ENCODE measurements at places on chromosomes 4 and X. TPM values are rescaled to one million over a fixed set of nuclear protein-coding genes. Genes with fewer than 3 reads are reported as not detected.

- DNase-seq, result no peak
Observed at GRCh38 chrX:12145402-12145801, 7.1 kb downstream of the FRMPD4 start.

GRCh38 chrX:114635986-114636385 is 52.1 kb downstream of the HTR2C start:
- no peak for DNase-seq

- DNase-seq, result no peak
Observed at GRCh38 chr4:128483816-128484215, 196.2 kb upstream of the PGRMC2 start.

- no peak for DNase-seq
Observed at GRCh38 chr4:31667686-31668085, 947.5 kb downstream of the PCDH7 start.

Gene S100P
- not detected for total RNA-seq

Gene CSN3
- total RNA-seq, result not detected

GRCh38 chr4:121061861-121062260 is 10.5 kb downstream of the NDNF start:
- no peak for DNase-seq

Gene NKRF
- total RNA-seq, result 3.5 TPM

DNA sequence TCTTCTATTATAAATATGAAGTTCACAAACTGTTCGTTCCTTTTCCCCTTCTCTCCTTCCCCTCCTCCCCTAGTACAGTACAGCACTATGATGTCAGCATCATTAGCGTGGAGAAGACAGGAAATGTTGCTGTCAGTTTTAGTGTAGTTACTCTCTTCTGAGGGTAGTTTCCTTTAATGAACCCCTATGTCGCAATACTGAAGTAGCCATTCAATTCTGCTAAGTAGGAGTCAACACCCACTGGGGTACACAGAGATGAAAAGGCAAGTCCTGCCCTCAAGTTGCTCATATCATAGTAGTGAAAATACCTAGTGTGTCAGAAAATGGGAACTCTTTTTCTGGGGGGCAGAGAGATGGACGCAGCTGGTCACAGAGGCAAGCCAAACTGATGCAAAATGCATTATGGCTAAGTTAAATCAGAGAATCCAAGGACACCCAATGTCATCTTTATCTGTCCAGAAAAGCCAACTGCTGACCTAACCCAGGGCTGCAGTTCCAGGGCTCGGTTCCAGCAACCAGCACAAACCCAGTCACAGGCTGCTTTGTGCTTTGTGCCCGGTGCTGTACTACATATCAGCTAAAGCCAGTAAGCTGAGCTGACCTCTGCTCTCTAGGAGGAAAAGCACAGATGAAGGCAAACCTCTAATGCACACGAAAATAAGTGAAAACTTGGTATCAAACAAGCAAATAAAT is 31.5 kb downstream of the GRIA3 start:
- DNase-seq, result no peak

- no peak for DNase-seq
Observed at GRCh38 chrX:79708581-79708980, 306.0 kb upstream of the TBX22 start.

DNA sequence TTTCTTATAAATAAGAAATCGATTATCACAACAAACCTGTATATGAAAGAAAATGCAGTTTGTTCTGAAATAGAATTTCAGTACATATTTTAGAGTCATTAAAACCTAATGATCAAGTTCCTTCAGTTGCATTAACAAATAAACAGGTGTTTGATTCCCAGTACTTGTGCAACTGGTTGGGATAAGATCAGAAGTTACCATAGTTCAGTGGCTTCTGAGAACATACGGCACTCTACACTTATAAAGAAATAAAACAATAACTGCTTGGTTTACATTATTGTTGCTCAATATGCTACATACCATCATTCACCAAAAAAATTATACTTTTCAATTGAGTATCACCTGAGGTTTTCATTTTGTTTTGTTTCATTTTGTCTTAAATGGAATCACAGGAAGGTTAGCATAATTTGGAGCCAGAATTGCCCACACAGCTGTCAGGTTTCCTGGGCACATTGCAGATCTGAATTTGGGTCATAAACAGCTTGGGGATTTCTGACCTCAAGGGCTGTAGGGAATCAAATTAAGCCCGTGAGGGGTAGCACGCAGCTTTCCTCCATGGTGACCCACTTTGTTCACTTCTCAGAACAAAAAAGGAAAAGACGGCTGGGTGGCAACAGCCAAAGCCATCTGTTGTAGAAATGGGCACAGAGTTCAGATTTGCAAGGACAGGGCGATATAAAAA is 14.9 kb upstream of the CCNG2 start:
- DNase-seq, result no peak

DNA sequence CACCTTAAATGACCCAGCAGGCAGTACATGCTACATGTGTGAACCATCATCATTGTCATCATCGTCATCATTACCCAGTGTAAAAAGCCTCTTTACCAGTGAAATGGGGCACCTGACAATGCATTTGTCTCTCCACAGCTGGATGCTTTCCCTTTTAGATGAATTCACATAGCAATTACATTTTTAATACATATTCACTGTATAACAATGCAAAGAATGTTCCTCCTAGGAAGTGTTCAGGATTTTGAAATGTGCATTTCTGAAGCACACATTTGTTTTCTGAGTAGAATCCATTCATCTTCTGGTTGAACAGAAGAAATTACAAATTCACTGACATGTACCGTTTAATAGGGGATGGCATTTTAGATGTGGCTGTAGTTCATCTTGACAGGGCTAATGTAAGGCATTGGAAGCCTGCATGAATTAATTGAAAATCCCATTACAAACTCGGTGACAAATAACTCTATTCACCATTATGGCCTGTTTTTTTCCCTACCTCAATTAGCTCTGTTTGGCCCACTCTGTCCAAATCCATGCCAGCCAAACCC is 111.1 kb downstream of the SH3RF1 start:
- DNase-seq, result peak; percentile 73
